ENCODE measurements at places on chromosomes 16 and 17.

DNA sequence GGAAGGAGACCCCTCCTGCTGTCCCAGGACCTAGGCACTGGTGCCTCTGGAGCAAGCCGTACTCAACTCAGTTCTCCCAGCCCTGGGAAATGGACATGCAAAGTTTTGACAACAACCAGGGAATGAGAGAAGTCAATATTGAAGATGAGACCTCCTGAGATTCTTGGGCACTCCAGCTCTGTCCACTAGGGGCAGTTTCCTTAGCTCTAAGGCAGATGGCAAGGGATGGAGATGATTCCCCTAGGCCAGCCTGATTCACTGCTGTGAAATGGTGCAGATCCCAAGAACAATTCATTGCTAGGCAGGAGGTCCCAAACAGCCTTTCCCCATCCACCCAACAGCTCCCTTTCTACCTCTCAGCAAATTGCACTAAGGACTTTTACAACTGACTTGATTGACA, 20.5 kb upstream of the SDR42E2 start:
- DNase-seq = peak; percentile 52

GRCh38 chr16:69535123-69536050, 30.4 kb upstream of the NFAT5 start:
- DNase-seq = peak; percentile 37

DNA sequence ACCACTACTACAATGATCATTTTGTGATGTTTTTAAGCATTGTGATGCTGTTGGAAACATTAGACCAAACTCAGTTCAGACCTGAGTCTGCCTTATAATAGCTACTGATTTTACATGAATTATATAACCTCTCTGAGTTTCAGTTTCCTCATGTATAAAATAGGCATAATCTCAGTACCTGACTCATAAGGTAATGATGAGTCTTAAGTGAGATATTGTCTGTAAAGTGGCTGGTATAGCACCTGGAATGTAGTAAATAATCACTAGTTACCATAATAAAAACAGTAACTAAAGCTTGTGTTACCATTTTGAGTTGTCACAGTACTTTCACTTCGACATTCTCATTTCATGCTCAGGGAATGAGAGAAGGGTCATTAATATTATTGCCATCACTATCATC, 381.5 kb upstream of the SALL1 start:
- no peak for DNase-seq

- peak; percentile 78 for DNase-seq
Measured at GRCh38 chr16:69927056-69927757, 23.9 kb upstream of the CLEC18A start.

DNA sequence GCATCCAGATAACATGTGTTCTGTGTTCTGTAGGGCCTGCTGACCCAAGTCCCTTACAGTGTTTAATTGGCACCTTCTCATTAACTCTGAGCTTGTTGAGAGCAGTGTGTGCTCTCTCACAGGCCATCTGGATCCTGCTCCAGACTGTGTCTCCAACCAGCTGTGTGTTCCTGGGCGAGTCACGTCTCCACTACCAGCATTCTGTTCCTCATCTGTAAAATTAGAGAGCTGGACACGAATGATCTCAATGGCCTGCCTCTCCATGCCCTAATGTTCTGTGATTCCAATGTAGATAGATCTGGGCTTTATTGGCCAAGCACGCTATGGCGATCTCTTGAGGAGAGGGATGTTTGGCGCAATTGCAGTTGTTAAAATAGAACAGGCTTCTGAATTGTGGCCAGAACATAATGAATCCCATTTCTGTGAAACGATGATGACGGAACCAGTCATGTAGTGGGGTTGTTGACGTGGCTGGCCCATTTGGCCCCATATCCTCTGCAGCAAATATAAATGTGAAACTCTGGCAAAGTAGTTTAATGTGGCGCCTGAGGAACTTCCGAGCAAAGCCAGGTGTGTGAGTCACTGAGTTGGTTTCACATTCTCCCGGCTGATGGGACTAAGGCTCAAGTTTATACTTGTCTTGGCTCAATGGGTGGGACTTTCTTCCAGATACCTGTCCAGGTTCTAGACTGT, 22.2 kb downstream of the TBX4 start:
- DNase-seq = no peak

DNA sequence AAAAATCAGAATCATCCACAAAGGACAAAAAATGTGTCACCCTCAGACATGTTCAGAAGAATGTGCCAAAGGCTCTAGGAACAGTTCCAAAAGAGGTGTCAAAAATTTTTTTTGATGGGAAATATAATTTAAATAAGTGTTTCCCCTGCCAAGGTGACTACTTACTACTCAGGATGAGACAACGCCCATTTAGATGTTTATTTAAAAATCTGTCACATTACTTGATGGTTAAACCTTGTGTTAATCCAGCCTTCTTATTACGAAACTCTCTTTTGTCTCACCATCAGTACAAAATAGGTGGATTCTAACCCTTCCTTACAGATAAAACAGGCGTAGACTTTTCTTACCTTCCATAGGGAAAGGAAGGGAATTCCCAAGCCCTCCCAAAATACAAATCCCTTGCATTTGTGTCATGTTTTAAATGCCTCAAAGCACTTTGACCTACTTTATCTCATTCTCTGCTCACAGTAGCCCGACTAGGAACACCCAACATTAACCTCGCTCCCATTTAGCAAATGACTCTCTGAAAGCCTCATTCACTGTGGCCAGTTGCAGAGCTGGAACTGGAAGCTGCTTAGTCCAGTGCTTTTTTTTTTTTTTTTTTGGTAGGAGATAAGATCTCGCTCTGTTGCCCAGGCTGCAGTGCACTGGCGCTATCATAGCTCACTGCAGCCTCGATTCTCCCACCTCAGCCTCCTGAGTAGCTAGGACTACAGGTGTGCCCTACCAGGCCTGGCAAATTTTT, 5.8 kb upstream of the GNA13 start:
- DNase-seq = no peak

- DNase-seq = no peak
Measured at GRCh38 chr16:59913666-59914065, 1179.5 kb upstream of the GOT2 start.

DNA sequence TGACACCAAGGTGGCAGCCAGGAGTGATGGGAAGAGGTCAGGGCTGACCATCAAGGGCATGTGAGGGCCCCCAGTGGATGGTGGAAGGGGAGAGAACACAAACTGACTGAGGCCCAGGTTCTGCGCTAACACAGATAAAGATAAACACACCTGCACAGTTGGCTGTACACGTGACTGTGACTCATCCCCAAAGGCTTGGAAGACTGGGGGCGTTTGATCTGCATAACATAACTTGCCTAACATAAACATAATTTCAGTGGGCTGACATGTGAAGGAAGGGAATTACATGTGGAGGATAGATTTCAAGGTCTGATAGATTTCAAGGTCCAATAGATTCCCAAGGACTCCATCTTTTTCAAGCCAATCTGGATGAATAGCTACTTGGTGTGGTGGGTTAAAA, 100.9 kb upstream of the TNRC6C start:
- DNase-seq = no peak

GRCh38 chr17:37562016-37562745, 47.0 kb downstream of the SYNRG start:
- DNase-seq = no peak

- DNase-seq = no peak
Measured at GRCh38 chr17:80738020-80738808, 193.6 kb downstream of the RPTOR start.

DNA sequence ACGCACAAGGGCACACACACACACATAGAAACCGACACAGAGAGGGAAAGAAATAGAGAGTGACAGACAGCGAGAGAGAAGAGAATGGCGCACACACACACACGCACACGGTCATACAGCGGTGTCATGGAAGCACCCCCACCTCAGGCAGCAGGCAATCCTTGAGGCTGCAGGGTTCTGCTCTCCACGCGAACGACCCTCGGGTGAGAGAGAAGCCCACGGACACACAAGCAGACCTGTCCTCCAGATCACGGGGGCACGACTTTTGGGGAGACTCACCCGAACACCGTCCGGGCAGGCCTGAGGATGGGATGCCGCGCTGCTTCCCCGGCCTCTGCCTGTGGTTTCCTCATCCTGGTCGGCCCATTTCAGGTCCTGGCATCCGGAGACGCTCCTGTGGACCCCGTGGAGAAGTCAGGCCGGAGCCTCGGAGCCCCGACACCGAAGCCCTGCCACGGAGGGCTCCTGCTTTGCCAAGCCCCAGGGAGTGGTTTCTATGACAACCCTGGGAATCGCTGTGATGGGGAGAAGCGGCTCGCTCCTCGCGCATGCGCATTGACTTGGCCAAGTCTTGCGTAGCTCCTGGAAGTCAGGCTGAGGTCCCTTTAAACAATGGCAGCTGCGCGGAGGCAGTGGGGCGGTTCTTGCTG, 118.2 kb upstream of the KCNJ18 start:
- DNase-seq = no peak

DNA sequence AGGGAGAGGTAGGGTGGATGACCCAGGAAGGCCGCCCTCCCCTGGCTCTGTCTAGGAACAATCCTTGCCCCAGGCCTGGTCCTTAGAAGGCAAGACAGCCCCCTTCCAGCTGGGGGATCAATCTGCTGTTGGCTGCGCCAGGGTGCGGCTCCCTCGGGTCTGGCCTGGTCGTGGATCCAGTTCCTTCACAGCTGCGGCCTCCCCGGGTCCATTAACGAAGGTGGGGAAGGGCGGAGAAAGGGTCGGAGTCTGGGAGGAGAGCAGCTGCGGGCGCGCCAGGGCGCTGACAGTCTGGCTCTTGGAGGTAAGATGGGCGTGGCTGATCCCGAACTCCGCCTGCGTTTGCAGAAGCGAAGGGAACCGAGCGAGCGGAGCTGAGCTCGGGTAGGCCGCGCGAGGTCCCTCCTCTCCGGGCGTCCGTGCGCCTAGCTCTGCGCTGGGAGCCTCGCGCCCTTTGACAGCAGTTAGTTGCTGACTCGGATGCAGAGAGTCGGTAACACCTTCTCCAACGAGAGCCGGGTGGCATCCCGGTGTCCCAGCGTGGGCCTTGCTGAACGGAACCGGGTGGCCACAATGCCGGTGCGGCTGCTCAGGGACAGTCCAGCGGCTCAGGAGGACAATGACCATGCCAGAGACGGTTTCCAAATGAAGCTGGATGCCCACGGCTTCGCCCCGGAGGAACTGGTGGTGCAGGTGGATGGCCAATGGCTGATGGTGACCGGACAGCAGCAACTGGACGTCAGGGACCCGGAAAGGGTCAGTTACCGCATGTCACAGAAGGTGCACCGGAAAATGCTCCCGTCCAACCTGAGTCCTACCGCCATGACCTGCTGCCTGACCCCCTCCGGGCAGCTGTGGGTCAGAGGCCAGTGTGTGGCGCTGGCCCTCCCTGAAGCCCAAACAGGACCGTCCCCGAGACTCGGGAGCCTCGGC, at the start of gene HSPB9:
TSS of gene HSPB9 (plus strand) at position 434 of the 933 bp plus-strand sequence. CDS start at position 481, 47 bp downstream.
- no peak for DNase-seq

GRCh38 chr16:85321509-85322271, 209.4 kb upstream of the CIBAR2 start:
- DNase-seq = peak; percentile 74

- no peak for DNase-seq
Measured at GRCh38 chr16:49652456-49653172, 203.3 kb downstream of the ZNF423 start.

DNA sequence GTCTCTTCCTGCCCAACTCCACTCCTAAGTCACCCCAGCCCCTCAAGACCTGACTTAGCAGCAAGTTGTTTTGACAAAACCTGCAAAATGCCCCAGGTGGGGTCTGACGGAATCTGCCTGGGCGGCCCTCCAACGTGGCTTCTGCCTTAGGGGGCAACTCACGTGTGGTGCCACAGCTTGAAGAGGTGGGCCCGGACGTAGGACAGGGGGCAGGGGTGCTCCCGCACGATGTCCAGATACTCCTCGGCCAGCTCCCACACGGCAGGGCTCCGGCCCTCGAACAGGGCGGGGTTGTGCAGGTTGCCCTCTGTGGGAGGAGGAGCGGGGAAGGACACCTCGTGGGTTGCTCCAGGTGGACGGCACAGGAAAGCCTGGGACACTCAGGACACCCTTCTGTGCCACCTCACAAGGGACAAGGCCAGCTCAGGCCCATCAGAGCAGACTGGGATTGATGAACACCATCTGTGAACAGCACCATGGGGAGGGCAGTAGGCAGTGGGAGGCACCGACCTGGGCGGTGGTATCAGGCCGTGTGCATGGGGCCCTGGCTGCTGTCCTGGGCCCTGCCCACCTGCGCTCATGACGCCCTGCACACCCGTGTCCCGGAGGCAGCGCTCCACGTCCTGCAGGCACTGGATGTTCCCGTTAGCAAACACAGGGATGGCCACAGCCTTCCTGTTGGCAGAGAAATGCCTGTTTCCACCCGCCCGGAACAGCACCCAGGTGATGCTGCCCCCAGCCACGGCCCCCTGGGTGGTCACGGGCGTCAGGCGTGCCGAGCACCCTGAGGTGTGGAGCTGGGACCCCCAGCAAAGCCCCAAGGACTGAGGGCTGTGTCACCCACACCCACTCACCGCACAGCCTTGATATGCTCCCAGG, 4.3 kb downstream of the DUS1L start:
- no peak for DNase-seq

- peak; percentile 94 for DNase-seq
Measured at GRCh38 chr17:32496395-32497073, 9.7 kb downstream of the CDK5R1 start.

GRCh38 chr17:75776386-75777295, 8.0 kb upstream of the UNK start:
- DNase-seq = no peak
